ENCODE measurements at places on chromosomes 5 and 9. TPM values are rescaled to one million over a fixed set of nuclear protein-coding genes. Genes with fewer than 3 reads are reported as not detected.

Gene ANKRD18A
- total RNA-seq: not detected

Gene TSSK1B
- not detected for total RNA-seq

Gene TMEM215
- not detected for total RNA-seq

Gene PCDHB7
- total RNA-seq: not detected

Gene BTNL8
- total RNA-seq: 0.18 TPM

Gene SLC6A19
- not detected for total RNA-seq

Gene ZNF462
- total RNA-seq: 11.9 TPM

Gene TLX3
- total RNA-seq: not detected

Gene GNAQ
- 12.0 TPM for total RNA-seq

Gene LCN9
- not detected for total RNA-seq

Gene TMC1
- total RNA-seq: not detected

Gene SLC36A3
- not detected for total RNA-seq

Gene TRAF1
- 0.43 TPM for total RNA-seq

Gene IL11RA
- 6.2 TPM for total RNA-seq

Gene SLC6A7
- 0.03 TPM for total RNA-seq

Gene RAD17
- total RNA-seq: 17.9 TPM

Gene CDC14B
- 5.2 TPM for total RNA-seq

Gene CARTPT
- total RNA-seq: not detected

Gene CDH9
- total RNA-seq: not detected

Gene PCDHGA12
- total RNA-seq: 0.66 TPM

Gene SLC36A2
- not detected for total RNA-seq

Gene PFN3
- total RNA-seq: not detected

Gene FOXD4L5
- total RNA-seq: not detected

Gene CXXC5
- total RNA-seq: 49.4 TPM

Gene RFESD
- total RNA-seq: 2.5 TPM

Gene HAPLN1
- not detected for total RNA-seq

Gene OR1J2
- total RNA-seq: 0.17 TPM

Gene GAPVD1
- 37.6 TPM for total RNA-seq

Gene SREK1
- 87.6 TPM for total RNA-seq

Gene VCAN
- 7.5 TPM for total RNA-seq

Gene ZBED3
- 0.76 TPM for total RNA-seq

Data from HT1080 (cell line).